ENCODE measurements at places on chromosomes 13 and 19. TPM values are rescaled to one million over a fixed set of nuclear protein-coding genes. Genes with fewer than 3 reads are reported as not detected.

- no peaks in the 10 kb centered on the region for H3K27me3 ChIP-seq
- no peaks in the 10 kb centered on the region for H3K4me1 ChIP-seq
- peaks cover 38% of the 10 kb centered on the region for H3K36me3 ChIP-seq
- H3K4me3 ChIP-seq, result no peak overlapping the region
- no peak for DNase-seq
Observed at GRCh38 chr19:7456964-7457541, 31.8 kb downstream of the PEX11G start.

GRCh38 chr13:81677857-81678256, 1336.9 kb upstream of the SPRY2 start:
- H3K4me3 ChIP-seq, result no peak overlapping the region
- H3K36me3 ChIP-seq, result no peaks in the 10 kb centered on the region
- H3K4me1 ChIP-seq, result no peaks in the 10 kb centered on the region

DNA sequence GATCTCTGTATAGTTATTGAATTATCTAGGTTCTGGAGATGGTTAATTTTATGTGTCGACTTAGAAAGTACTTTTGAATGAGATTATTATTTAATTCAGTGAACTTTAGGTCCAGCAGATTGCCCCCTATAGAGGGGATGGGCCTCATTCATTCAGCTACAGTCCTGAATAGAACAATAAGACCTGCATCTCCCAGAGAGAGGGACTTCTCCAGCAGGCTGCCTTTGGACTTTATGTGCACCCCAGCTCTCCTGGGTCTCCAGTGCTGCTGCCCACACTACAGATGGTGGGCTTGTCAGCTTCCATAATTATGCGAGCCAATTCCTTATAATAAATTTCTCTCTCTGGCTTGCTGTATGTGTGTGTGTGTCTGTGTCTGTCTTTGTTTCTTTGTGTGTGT, 39.3 kb upstream of the KL start:
- no peak for DNase-seq
- no peak overlapping the region for H3K27ac ChIP-seq
- peaks cover 4% of the 10 kb centered on the region for H3K27me3 ChIP-seq
- H3K36me3 ChIP-seq, result no peaks in the 10 kb centered on the region
- no peaks in the 10 kb centered on the region for H3K4me1 ChIP-seq

DNA sequence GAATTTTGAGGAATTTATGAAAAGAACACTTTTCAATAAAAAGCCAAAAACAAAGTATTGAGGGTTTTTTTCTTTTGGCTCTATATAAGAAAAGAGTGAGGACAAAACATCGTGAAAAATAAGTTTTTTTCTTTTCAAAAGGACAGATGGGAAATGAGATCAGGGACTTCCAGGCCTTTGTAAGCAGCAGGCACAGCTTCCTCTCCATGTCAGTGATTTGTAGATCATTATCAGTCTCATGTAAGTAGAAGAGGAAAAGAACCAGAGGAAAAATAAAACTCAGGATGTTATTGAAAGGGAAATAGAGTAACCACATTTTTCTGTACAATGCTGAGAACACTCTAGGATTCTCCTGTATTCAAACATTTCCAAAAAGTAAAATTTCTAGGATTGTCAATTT, 29.9 kb downstream of the DOCK9 start:
- H3K27me3 ChIP-seq, result no peaks in the 10 kb centered on the region
- H3K4me1 ChIP-seq, result no peaks in the 10 kb centered on the region
- no peak for DNase-seq
- H3K4me3 ChIP-seq, result no peak overlapping the region

DNA sequence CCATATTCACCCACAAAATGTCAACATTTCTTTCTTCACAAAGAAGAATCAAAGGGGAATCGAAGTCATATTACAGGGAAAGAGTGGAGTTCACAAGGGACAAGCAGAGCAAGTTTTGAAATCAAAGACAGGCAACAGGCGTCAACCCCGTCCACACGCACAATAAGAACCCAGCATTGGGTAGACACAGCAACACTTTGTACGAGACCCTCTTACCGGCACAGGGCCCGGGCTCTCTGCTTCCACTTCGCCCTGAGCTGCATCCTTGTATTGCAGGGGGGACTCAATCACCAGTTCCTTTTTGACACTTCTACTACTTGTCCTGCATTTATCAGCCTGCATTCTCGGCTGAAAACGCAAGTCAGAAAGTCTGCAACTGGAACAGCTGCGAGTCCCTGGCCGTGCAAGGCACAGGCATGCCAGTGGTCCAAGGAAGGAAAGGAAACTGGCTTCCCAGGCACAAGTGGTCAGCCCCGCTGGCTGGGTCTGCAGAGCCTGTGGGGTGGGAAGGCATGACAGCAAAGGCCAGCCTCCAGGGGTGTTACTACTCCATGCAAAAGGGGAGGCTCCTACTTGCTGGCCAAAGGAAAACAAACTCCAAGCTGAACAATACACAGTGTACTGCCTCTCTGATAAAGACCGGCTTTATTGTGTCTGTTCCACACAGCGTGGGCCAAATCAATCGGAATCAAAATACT, at the start of gene DOCK9:
DOCK9 (minus strand) TSS at position 497 of the 698 bp plus-strand sequence; CDS start at position 342, 155 bp downstream.
- H3K4me3 ChIP-seq, result no peak within 1 kb of the TSS
- H3K27ac ChIP-seq, result no peak within 1 kb of the TSS
- no peak for DNase-seq
- no peaks in the 10 kb centered on the region for H3K27me3 ChIP-seq
- no peaks in the 10 kb centered on the region for H3K36me3 ChIP-seq
- peaks cover 38% of the 10 kb centered on the region for H3K4me1 ChIP-seq

DNA sequence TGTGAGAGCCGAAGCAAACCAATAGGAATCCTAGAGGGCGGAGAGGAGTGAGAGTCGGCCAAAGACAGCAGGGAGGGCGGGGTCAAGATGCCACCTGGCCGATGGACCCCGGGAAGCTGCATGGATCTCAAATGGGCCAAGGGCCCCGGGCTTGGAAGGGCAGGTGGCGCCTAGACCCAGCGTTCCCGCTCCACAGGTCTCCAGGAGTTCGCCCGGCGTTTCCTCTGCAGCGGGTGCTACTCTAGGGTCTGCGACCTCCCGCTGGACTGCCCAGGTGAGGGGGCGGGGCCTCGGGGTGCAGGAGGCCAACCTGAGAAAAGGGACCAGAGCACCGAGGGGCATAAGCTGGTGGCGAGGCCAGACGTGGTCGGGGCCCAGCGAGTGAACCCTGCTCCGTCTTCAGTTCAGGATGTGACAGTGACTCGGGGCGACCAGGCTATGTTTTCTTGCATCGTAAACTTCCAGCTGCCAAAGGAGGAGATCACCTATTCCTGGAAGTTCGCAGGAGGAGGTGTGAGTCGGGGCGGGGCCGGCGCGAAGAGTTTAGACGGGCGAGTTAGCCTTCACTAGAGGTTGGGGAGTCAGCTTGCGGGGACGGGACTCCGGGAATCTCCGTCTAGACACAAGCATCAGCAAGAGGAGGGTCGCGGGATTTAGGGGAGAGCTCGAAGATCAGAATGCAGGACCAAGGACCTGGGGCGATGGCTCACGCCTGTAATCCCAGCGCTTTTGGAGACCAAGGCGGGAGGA, 9.9 kb downstream of the SPACA6 start:
- H3K27ac ChIP-seq, result no peak overlapping the region
- H3K27me3 ChIP-seq, result no peaks in the 10 kb centered on the region
- peak overlapping the region; percentile 78 for H3K4me3 ChIP-seq
- H3K36me3 ChIP-seq, result peaks cover 8% of the 10 kb centered on the region

GRCh38 chr13:24267801-24268200, 41.6 kb upstream of the C1QTNF9 start:
- H3K27me3 ChIP-seq, result no peaks in the 10 kb centered on the region
- H3K27ac ChIP-seq, result peak overlapping the region; percentile 88
- no peaks in the 10 kb centered on the region for H3K36me3 ChIP-seq
- H3K4me3 ChIP-seq, result no peak overlapping the region

DNA sequence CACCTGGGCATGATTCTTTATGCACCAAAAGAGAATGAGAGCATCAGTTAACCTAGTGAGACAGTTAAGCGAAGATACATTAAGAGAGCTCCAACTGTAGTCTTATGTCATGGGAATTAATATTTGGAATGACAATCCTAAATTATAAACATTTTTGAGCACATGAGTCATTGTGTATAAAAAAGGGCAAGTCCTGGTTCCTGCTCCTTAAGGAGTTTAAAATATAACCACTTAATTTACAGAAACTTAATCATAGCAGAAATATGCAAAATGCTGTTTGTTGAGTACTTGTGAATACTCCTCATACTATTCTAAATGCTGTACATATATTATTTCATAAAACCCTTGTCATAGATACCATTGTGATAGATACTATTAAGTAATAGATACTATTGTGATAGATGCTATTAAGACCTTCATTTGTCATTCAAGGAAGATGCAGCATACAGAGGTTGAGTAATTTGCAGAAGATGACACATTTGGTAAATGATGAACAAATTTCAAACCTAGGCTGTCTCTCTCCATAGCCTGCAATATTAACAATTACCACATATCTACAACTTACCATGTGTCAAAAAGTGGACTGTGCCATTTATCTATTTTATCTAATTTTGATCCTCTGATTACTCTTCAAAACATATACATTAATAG, 301.0 kb downstream of the TBC1D4 start:
- DNase-seq, result no peak
- H3K4me3 ChIP-seq, result no peak overlapping the region
- H3K4me1 ChIP-seq, result no peaks in the 10 kb centered on the region
- H3K27me3 ChIP-seq, result no peaks in the 10 kb centered on the region
- no peaks in the 10 kb centered on the region for H3K36me3 ChIP-seq
- no peak overlapping the region for H3K27ac ChIP-seq

DNA sequence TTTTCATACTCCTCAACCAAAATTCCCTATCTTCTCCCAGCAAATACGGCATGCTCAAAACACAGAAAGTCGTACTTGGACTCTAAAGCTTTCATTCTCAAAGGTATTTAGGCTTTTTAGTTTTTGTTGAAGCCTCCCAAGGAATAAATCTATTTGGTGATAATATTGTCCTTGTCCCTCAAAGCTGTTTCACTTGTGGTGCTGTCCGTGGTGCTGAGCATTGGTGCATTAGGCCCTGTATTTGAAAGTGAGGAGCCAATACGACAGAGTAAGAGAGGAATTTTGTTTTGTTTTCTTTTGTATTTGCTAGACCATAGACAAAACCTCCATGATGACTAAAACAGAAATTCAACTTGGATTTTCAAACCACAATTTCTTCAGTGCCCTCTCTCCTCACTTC, 3.2 kb upstream of the LGALS13 start:
- no peaks in the 10 kb centered on the region for H3K4me1 ChIP-seq
- no peak for DNase-seq
- no peak overlapping the region for H3K4me3 ChIP-seq
- H3K36me3 ChIP-seq, result no peaks in the 10 kb centered on the region
- no peak overlapping the region for H3K27ac ChIP-seq

- no peaks in the 10 kb centered on the region for H3K27me3 ChIP-seq
- no peak for DNase-seq
- no peak overlapping the region for H3K4me3 ChIP-seq
- H3K4me1 ChIP-seq, result no peaks in the 10 kb centered on the region
- no peak overlapping the region for H3K27ac ChIP-seq
Observed at GRCh38 chr19:23867895-23868294, 46.8 kb upstream of the ZNF726 start.

DNA sequence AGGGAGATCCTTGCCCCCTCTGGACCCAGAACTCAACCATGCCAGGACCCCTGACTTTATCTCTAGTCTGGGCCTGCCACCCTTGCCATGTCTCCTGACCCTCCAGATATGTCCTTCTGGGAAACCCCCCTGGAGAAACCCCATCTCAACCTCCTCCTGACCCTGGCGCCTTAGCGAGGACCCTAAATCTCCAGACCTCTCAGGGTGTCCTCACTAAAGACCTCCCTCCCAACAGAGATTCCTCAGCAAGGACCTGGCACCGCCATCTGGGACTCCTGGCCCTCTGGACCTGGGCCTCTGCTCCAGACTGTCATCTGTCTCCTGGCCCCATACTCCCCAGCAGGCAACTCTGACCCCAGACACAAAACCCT, 1.3 kb downstream of the KCNK6 start:
- no peak overlapping the region for H3K4me3 ChIP-seq
- no peak for DNase-seq
- H3K4me1 ChIP-seq, result peaks cover 50% of the 10 kb centered on the region

- no peak for DNase-seq
- no peak overlapping the region for H3K27ac ChIP-seq
- no peak overlapping the region for H3K4me3 ChIP-seq
- no peaks in the 10 kb centered on the region for H3K36me3 ChIP-seq
Observed at GRCh38 chr13:21066946-21067345, 5.6 kb upstream of the LATS2 start.

DNA sequence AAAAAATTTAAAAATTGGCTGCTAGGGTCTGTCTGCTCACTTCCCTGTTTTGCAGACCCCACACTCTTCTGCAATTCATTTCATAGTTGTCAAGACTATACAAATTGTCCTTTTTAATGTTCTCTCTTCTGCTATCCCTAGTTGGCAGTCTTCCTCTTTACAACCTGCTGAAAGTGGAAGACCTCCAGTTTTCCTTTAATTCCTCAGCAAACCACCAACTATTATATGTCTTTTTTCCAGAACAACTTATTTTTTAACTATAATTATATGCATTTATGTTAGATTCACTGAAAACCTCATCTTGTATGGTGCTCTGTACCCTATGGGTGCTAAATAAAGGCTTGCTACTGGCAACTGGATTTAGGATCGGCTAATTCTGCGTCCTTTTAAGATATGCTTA, 1.1 kb upstream of the PHF11 start:
- H3K27me3 ChIP-seq, result no peaks in the 10 kb centered on the region
- peak overlapping the region; percentile 95 for H3K4me3 ChIP-seq
- H3K4me1 ChIP-seq, result peaks cover 6% of the 10 kb centered on the region
- H3K36me3 ChIP-seq, result no peaks in the 10 kb centered on the region
- no peak for DNase-seq

DNA sequence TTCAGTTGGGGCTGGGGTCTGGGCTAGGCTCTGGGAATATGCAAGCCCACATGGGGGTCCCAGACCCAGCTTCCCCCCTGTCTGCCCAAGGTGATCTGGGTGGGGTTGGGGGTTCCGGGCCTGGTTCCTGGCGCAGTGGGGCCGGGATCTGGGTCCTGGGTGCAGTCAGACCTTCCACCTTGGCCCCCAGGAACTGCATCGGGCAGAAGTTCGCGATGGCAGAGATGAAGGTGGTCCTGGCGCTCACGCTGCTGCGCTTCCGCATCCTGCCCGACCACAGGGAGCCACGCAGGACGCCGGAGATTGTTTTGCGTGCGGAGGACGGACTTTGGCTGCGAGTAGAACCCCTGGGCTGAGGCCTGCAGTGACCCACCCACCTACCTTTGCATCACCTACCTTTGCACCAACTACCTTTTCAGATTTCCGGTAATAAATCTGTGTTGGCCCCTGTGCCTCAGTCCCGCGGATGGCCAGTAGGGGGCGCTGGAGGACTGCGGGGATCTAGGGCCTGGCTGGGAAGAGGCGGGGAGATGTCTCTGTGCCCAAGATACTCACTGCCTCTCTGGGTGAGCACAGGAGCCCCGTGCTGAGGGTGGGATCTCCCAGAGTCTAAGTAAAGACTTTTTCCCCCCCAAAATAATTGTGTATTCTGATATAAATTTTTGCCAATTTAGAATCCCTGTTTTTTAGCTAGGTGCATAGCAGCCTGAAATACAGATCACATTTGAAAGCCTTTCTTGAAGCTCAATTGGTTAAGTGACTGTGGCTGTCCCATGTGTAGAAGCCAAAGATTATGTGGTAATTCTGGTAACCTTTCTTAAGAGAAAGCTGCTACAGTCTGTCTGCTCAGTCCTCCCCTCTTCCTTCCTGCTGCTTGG, 11.5 kb upstream of the CYP4F3 start:
- H3K27me3 ChIP-seq, result peaks cover 18% of the 10 kb centered on the region
- no peak overlapping the region for H3K27ac ChIP-seq
- no peak overlapping the region for H3K4me3 ChIP-seq
- DNase-seq, result peak; percentile 82
- H3K36me3 ChIP-seq, result no peaks in the 10 kb centered on the region

Gene KLF12
- total RNA-seq, result 112 TPM

Gene MAP1S
- 66.0 TPM for total RNA-seq

Gene SERPINE3
- not detected for total RNA-seq

Gene METTL21C
- not detected for total RNA-seq

Gene SHC2
- total RNA-seq, result 3.5 TPM
